ENCODE measurements at places on chromosomes 5 and 9. TPM values are rescaled to one million over a fixed set of nuclear protein-coding genes. Genes with fewer than 3 reads are reported as not detected.

The NR5A1 gene
- total RNA-seq: 0.58 TPM

The IRX2 gene
- total RNA-seq: 7.6 TPM

The ACOT12 gene
- total RNA-seq: 0.36 TPM

The MXD3 gene
- 3.0 TPM for total RNA-seq

The KIAA0825 gene
- total RNA-seq: 3.5 TPM

The MACROH2A1 gene
- total RNA-seq: 111 TPM

The ARID3C gene
- total RNA-seq: not detected
